ENCODE measurements at places on chromosomes 13 and 19.

DNA sequence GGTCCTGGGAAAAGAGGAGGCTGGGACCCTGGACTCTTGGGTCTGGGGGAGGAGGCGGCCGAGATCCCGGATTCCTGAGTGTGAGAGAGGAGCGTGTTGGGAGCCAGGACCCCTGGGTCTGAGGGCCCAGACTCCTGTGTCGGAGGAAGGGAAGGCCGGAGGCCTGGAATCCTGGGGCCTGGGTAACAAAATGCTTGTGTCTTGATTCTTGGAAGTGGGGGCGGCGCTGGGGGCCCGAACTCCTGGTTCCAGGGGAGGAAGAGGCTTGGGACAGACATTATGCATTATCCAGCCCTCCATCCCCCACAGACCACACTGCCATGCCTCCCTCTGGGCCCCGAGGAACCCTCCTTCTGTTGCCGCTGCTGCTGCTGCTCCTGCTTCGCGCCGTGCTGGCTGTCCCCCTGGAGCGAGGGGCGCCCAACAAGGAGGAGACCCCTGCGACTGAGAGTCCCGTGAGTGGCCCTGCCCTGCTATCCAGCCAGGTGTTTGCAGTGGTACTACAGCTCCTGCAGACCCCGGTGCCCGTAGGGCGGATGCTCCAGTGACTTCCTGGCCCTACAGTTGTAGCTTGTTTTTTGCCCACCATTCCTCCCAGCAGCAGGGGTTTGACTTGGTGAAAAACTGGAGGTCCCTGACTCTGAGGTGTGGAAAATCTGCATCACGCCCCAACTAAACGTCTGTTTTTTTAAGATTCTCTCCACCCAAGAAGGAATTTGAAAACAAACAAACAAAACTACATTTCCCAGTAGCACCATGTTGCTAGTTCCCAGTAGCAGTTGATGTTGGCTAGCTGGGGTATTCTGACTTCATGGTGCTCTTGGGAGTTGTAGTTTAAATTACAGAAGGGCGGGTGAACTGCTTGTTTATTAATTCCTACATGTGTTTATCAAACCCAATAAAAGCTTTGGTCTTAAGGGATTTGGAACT lies 630 bp downstream of the NUCB1 start:
- DNase-seq: no peak

GRCh38 chr19:16778796-16779411 lies 50.3 kb upstream of the SIN3B start:
- no peak for DNase-seq

DNA sequence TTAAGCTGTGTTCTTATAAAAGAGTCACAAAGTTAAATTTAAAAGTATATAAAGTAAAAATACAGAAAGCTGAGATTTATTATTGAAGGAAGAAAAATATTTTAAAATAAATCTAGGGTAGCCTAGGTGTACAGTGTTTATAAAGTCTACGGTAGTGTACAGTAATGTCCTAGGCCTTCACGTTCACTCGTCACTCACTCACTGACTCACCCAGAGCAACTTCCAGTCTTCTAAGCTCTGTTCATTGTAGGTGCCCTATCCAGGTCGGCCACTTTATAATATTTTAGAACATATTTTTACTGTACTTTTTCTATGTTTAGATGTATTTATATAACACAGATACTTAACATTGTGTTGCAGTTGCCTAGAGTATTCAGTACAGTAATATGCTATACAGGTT lies 47.4 kb downstream of the NDFIP2 start:
- DNase-seq: no peak

- no peak for DNase-seq
Measured at GRCh38 chr13:39306639-39307589, 268.7 kb downstream of the NHLRC3 start.

- no peak for DNase-seq
Measured at GRCh38 chr19:48877855-48878195, 5.6 kb downstream of the PPP1R15A start.

DNA sequence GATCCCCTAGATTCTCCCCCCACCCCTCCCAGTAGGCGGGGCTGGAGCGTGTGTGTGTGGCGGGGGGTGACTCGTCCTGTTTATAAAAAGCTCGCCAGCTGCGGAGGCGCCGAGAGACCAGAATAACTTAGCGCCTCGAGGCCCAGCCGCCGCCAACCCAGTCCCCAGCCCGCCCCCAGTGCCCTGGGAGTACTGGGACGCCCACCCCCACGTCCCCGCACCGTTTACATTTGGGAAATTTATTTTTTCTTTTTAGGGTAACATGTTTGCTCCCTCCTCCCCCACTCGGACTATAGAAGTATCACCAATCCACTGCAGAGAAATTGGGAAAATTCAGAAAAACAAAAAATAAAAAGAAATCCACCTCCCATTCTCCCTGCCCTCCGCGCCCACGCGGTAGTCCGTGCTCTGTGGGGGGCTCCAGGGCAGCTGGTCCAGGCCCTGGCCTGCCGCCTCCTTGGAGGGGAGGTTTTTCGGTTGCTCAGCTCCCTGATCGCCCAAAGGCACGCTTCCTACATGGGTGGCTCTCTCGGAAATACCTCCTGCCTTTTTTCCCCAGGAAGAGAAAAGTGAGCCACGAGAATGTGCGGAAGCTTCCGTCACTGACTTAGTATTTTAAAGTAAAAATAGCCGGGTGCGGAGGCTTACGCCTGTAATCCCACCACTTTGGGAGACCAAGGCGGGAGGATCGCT lies 1.5 kb upstream of the RAB3A start:
- no peak for DNase-seq

DNA sequence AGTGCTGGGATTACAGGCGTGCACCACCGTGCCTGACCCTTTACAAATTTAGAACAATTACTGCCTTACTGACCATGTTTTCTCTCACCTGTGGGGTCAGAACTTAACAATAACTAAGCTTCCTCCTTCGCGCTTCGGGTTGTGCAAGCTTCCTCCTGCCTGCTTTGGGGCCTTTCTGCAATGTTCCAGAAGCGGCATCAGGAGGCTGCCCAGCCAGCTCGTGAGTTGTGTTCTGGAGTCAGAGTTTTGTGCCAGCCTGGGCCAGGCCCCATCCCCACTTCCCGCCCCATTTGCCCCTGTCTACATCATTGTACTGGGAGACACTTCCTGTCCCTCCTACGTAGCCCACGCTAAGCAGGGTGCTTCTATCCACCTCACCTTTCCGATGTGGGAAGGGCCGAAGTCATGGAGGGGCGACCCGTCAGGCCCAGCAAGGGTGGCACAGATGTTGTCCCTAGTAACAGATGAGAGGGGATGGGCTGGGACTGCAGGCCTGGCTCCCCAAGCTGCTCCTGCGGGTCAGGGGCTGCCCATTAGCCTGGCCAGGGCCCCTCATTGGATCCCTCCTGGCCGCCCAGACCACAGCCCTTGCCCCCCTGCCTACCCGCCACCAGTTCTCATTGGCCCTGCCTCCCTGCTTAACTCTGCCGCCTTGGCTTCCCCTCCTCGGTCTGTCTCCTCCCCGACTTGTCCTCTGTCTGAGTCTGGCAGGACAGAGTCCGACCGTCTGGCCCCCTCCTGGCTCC lies 13.4 kb downstream of the UHRF1 start:
- DNase-seq: no peak

- DNase-seq: no peak
Measured at GRCh38 chr13:66576381-66576780, 653.8 kb downstream of the PCDH9 start.

GRCh38 chr19:4504891-4505569 lies 13.3 kb downstream of the PLIN4 start:
- DNase-seq: no peak

GRCh38 chr19:38057959-38058690 lies 151.1 kb downstream of the SIPA1L3 start:
- DNase-seq: no peak

Measured in BJ (cell line).